ENCODE measurements at places on chromosomes 6 and 20. TPM values are rescaled to one million over a fixed set of nuclear protein-coding genes. Genes with fewer than 3 reads are reported as not detected.

- DNase-seq = peak; percentile 60
Observed at GRCh38 chr6:26118999-26119398, 31.8 kb downstream of the HFE start.

DNA sequence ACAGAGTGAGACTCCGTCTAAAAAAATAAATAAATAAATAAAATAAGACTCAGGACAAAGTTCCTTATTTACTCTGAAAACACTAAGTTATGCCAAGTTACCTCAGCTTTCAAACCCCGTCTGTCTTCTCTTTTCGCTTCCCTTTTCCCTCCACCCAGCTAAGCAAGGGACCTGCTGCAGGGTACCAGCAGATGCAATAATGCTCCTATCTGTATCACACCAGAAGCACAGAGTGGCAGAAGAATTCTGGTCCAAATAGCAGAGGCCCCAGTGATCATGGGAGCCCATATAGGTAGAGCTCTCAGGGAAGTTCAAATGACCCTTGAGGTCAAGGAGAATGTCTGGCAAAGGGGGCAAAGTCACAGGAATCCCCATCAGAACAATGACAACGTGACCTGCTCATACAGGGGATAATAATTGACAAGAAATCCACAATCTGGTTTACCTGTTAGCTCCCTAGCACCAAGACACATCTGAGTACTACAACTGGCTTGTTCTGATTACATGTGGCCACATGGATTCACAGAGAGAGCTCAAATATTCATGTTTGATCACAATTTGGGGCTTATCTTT, 8.7 kb downstream of the GCM1 start:
- no peak for DNase-seq

DNA sequence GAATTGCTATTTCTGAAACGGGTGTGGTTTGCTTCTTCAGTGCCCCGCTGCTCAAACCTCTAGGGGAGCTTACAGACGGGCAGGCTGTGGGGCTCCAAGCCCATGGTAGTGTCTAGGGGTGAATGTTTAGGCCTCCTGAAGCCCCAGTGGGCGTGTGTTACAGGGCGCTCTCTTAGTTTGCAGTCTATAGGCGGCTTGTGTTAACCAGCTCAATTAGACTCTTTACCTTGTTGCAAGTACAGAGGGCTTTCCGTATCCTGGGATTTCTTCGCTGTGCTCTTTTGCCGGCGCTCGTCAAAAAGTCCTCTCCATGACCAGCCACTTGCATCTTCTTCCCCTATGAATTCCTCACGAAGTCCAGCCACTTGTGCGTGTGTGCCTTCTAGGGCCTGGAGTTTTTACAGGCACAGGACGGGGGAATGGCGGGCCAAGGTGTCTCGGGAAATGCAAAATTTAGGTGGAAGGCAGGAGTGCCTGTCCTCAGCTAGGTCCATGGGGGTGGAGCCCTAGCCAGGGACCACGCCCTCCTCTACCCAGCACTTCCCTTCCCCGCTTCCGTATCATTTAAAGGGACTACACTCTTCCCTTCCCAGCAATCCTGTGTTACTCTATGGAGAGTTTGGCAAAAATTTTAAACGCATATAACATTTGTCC, 94.5 kb downstream of the HTR1B start:
- DNase-seq = no peak

DNA sequence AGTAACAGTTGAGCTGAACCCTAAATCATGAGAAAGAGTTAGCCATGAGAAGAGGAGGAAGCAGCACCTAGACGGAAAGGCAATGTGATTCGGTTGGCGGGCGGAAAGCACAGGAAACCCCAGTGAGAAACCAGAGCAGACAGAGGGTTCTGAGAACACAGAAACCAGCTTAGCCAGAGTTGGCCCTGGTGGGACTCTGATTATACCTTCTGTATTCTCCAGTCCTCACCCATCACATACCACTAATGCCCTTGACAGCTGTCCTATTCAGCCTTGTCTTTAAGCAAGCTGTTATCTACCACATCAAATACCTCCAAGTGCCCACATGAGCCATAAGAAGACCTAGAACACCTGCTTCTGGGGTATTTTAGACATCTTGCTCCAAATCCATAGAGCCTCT, 58.9 kb upstream of the LRRC1 start:
- no peak for DNase-seq

GRCh38 chr6:31677955-31678354, 2.9 kb downstream of the LY6G5C start:
- DNase-seq = no peak

- no peak for DNase-seq
Observed at GRCh38 chr6:99013145-99013544, 65.4 kb upstream of the FBXL4 start.

DNA sequence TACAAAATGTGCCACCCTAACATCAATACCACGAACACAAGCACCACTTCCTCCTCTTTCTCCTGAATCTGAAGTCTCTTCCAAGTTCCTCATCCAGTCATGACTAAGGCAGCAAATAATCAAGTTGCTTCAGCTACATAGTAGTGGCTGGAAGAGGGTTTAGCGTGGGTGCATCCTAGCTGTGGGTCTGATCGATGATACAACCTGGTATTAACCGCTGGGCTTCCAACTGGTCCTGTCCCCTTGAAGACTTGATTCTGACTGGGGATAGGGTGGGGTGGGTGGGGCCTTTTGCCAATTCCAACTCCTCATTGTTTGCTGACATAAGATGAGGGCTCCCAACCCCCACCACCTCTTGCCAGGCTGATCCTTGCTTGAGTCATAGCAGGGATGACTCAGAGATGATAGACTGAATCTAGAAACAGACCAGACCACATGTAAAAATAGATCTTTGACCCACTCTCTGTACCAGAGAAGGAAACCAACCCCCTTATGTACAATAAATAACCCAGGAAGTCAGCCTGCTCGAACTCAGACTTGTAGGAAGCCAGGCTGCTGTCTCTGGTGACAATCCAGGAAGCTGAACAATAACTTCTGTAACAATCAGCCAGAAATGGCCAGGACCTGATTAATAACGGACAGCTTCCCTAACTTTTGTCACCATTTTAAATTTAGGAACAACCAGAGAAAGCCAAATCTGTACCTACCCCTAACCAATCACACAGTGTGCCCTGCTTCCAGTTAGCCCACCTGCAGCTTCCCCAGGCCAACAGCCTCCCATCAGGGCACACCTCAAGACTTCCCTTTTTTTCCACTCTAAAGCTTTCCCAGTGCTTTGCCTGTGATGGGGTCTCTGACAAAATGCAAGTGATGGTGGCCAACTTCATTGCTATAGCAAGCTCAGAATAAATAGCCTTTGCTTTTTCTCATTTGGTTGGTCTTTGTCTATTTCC, 68.9 kb upstream of the FAM184A start:
- no peak for DNase-seq

- DNase-seq = no peak
Observed at GRCh38 chr20:3730803-3731672, 1.4 kb upstream of the HSPA12B start.

DNA sequence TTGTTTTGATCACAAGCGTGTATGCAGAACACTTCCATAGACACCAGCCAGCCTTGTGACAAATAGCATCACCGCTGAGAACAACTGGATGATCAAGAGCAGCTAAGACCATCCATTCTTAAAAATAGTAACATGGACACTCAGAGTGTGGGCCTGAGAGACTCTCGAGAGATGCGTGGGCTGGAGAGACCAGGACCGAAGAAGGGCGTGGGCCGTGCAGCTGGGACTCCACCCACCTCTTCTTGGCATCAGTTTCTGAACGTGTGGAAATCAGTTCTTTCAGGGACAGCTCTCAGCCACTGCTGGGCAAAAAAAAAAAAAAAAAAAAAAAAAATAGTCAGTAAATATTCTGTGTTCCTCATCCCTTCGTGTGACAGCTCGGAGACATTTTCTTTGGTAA, 314.5 kb upstream of the CDH4 start:
- DNase-seq = no peak

- peak; percentile 71 for DNase-seq
Observed at GRCh38 chr6:168132531-168133167, 53.6 kb upstream of the FRMD1 start.

TRIM39 gene
- 11.8 TPM for polyA plus RNA-seq

DNA sequence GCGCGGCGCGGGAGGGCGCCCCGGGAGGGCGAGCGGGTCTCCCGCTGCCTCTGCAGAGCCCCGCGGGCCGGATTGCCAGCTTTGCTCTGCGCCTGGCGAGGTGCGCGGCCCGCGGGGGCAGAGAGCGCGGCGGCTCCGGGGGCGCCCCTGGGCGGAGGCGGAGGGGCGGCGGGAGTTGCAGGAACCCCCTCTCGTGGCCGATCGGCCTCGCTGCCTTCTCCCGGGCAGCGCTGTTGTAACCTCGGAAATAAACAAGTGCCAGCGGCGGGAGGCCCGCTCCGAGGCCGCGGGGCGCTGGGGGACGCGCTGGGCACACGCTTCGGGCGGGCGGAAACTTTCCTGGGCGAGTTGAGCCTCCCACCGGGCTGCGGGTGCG, 1.2 kb downstream of the CDH4 start:
- no peak for DNase-seq

DNA sequence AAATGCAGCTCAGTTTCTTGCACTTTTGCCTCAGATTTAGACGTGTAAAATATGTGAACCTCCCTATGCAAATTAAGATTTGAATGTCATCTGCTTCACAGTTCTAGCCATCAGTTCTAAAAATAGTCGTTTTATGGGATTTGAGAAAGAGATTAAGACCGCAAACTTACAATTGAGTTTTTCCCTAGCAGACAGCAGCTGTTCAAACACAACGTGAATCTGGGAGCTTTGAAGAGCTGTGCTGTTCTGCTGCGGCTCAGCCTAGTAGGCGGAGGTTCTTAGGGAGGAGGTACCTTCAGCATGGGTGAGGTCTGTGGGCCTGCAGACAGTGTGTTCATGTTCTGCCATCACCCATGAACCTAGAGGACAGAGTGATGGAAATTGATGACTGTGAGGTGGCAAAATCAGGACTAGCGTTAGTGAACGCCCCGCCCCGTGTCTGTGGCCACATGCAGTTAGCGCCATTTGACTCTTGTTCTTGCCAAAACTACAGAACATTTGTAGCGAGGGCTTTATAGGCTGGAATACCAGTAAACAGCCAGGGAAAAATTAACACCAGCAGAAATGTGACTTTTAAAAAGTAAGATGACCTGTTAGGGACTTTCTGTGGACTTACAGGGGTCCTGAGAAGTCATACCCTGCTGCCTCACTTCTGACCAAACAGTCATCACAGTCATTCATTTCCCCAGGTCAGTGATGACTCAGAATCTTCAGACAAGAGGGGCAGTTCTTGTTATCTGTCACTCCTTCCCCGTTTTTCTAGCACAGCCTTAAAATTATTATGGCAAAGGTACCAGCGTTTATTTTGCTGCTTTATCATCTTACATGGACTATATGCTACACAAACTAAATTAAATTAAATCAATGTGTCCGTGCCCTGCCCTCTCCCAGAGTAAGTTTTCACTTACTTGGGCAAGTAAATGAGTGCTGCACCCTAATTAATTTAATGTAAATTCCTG, 84.3 kb upstream of the TMEM181 start:
- peak; percentile 19 for DNase-seq

GRCh38 chr6:129263176-129263575, 380.2 kb downstream of the LAMA2 start:
- no peak for DNase-seq

DNA sequence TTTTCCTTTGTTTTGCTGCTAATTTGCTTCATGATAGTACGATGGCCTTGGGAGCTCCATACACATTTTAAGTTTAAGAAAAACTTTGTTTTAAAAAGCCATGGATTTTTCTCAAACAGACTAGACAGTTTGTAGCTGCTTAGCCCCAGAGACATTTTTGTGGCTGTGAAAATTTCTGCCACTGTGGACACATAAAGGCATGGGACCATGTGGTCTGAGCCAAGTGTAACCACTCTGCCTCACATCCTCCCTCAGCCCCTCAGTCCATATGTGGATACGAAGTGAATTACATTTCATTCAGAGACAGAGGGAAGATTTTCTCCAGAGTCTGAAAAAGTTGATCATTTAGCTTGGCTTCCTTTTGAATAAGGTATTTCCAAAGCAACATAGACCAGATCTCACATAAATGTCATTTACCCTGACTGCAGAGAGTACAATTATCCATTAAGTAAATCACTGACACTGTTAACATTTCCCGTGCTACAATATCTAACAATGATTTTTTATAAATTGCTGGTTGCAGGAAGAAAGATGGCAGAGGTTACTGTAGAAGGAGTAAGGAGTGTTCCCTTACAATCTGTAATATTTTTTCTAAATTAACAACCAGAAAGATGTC, 87.4 kb downstream of the GJA1 start:
- DNase-seq = no peak

PLCB1 gene
- 78.1 TPM for polyA plus RNA-seq

GRCh38 chr6:36650848-36651478, 27.6 kb upstream of the CDKN1A start:
- no peak for DNase-seq

IPCEF1 gene
- 7.0 TPM for polyA plus RNA-seq

DNA sequence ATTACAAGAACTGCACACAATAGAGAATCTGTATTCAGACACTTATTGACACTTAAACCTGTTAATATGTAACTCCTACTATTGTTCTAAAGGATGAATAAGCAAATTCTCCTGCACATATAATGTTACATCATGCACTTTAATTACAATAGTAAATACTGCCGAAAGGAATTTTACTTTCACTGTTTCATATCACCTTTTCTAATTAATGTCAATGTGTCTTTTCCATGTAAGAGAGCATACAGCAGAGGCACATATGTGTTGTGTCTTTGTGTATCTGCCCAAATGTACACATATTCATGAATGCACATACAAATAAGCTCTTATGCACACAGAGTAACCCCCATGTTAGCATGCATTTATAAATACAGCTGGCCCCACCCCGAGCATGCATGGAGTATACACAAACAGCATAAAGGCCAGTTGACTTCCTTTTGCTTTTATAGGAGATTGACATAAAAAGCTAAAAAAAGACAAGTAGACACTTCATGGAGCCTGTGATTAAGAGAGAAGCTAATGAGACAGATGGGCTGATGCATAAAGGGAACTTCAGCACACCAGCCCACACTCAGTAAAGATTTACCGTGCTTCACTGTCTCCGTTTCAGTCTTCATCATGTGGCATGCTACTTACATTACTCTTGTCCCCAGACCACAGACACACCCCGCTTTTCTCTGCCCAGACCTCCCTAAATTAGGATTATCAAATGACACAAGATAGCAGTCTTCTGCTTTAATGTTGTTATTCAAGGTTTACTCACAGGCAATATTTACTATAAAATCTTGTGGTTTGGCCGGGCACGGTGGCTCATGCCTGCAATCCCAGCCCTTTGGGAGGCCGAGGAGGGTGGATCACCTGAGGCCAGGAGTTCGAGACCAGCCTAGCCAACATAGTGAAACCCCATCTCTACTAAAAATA, 184.6 kb downstream of the ATXN1 start:
- DNase-seq = peak; percentile 48

TREM2 gene
- polyA plus RNA-seq = 20.9 TPM

DNA sequence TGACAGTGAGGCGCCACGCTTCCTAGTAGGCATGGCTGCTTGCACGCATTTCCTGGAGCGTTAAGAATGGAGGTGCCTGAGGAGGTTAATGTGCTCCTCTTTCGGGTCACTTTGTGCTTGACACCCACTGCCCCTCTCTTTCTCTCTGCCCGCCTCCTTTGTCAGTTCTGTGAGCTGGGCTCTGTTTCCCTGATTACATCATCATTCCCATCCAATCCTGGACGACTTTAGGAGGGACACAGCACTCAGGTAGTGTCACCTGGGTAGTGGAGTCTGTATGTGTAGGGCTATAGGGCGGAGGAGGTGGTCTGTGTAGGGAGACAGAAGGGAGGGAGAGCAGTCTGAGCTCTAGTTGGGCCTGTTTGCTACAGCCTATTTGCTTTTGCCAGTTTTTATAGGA, 136.8 kb downstream of the JARID2 start:
- no peak for DNase-seq
